ENCODE measurements at places on chromosomes 11 and 22. TPM values are rescaled to one million over a fixed set of nuclear protein-coding genes. Genes with fewer than 3 reads are reported as not detected.

The CADM1 gene
- total RNA-seq = 20.8 TPM

The ART5 gene
- not detected for total RNA-seq

The KIAA1671 gene
- total RNA-seq = 14.3 TPM

The EIF1AD gene
- 30.2 TPM for total RNA-seq

The DEPDC7 gene
- total RNA-seq = 0.91 TPM

The ABCC8 gene
- total RNA-seq = not detected

The KCNK7 gene
- not detected for total RNA-seq

The RBMXL2 gene
- total RNA-seq = not detected

The TMEM138 gene
- total RNA-seq = 15.9 TPM

The RAB36 gene
- total RNA-seq = 1.6 TPM

The MED15 gene
- total RNA-seq = 25.3 TPM

The THAP7 gene
- 24.2 TPM for total RNA-seq

The CHRM4 gene
- under 0.01 TPM for total RNA-seq

The SPTY2D1 gene
- total RNA-seq = 16.6 TPM

The KRTAP5-11 gene
- total RNA-seq = not detected

The TPBGL gene
- under 0.01 TPM for total RNA-seq

The APOBEC3C gene
- total RNA-seq = 1.3 TPM

The OAF gene
- 10.4 TPM for total RNA-seq

The RASL10A gene
- 2.9 TPM for total RNA-seq

The ARHGEF17 gene
- 16.6 TPM for total RNA-seq

The PISD gene
- 49.2 TPM for total RNA-seq

The CALCB gene
- total RNA-seq = not detected

The SYT12 gene
- total RNA-seq = not detected

The EHF gene
- total RNA-seq = not detected

The NFAM1 gene
- not detected for total RNA-seq

The MS4A2 gene
- not detected for total RNA-seq

Data from epithelial cell of umbilical artery (primary cell).